Stimulated activated CD4-positive, alpha-beta T cell treated with anti-CD3 and anti-CD28 coated beads, Interleukin-12 subunit alpha, Interleukin-12 subunit beta, amount 100 ng/mL, for 48 hours (primary cell): ENCODE measurements at places on chromosomes 16 and 17.

DNA sequence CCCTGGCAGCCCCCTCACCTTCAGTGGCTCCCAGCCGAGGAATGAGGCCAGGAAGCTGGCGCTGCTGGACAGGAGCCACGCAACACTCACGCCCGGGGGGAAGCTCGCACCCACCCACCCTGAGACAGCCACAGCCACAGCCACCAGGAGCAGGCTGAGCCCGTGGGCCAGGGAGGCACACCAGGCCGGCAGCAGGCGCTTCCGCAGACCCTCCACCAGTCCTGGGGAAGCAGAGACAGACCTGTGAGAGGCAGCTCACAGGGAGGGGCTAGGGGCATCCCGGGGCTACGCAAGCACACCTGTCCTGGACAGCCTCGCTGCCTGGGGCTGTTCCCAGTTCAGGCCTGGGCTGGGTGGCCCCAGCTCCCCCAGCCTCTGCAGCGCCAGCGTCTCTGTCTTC lies 41.9 kb downstream of the PKD1 start:
- no peak for DNase-seq

- no peak for DNase-seq
These were observed 25.6 kb upstream of the CES5A start for GRCh38 chr16:55900616-55901393.

GRCh38 chr17:78294776-78295175 lies 63.3 kb downstream of the TMEM235 start:
- DNase-seq: no peak

- no peak for DNase-seq
These were observed 13.9 kb downstream of the NUP93 start for GRCh38 chr16:56743840-56744239.

GRCh38 chr16:75745242-75745641 lies 19.0 kb upstream of the CPHXL start:
- DNase-seq: no peak

DNA sequence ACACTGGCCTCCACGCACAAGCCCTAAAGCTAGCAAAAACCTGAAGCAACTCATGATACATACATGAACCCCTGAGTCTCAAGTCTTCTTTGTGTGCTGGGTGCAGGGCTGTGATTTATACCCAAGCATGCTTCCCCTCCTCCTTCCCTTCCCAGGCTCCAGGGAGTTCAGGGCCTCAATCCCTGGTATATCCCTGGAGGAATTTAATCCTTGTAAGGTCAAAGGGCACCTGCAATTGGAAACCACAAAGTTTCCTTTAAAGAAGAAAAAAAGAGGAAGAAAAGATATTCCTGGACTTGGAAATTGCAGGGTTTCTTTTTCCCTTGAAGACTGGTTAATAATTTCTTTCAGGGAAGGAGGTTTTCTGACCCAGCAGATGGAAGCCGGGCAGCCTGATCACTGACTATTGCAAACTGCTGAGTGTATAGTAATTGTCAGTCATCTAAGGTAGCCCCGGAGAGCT lies 182.3 kb downstream of the AATF start:
- DNase-seq: no peak

GRCh38 chr16:54446639-54447038 lies 160.1 kb upstream of the IRX3 start:
- no peak for DNase-seq

DNA sequence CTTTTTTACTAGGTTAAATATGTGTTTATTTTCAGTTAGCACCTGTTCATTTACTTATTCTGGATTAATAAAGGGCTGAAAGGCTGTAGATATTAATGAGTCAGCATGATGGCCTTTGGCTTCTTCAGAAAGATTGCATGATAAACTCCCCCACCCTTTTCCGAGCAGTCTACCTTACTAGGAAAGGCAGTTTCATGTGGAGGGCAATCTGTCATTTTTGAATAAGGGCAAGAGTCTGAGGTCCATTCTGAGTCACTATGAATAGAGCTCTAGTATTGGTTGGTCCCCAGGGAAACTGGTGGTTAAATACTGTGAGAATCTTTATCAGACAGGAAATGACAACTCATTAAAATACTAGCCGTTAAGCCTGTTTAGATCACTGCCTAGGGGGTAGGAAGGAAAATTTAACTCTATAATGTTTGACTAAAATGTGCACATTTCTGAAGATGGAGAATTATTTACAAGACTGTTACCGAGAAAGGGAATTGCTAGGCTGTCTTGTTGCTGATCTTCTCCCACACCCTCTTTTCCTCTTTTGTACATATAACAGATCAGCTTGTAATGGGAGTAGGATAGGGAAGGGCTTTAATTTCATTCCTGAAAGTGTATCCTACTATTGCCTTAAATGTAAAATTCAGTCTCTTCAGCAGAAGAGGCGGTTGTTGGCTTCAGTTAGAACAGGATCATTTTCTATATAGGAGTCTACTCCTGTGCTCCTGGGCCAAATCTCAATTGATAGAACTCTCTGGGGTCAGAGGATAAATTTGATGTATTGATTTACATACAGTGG lies 63.3 kb downstream of the TUBD1 start:
- no peak for DNase-seq

DNA sequence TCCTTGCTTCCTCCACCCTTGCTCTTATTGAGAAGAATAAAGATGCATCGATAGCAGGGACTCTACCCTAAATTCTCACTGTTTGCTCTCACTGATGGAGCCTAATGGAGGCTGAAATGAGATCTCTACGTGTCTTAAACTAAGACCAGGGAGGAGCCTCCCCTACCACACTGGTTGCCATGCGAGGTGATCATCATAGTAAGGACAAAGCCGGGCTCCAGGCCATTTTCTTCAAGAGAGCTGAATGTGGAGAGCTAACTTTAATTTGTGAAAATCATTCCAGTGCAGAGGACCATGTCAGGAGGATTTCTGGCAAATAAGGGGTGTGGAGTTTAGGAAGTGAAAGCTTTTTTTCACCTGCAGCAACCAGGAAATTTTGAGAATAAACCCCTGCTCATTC lies 5.6 kb downstream of the CDH11 start:
- DNase-seq: no peak

GRCh38 chr16:4486126-4486893 lies 10.1 kb downstream of the HMOX2 start:
- DNase-seq: no peak

DNA sequence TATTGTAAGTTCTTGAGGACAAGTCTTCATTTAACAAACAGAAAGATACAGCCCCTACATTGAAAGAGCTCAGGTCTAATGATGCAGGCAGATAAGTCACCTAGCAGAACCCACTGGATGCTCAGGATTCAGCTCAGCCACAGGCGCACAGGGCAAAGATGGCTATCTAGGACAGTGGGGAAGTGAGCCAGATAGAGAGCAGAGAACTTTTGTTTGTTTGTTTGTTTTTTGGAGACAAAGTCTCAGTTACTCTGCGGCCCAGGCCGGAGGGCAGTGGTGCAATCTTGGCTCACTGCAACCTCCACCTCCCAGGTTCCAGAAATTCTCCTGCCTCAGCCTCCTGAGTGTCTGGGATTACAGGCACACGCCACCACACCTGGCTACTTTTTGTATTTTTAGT lies 20.4 kb downstream of the METTL2A start:
- DNase-seq: no peak

DNA sequence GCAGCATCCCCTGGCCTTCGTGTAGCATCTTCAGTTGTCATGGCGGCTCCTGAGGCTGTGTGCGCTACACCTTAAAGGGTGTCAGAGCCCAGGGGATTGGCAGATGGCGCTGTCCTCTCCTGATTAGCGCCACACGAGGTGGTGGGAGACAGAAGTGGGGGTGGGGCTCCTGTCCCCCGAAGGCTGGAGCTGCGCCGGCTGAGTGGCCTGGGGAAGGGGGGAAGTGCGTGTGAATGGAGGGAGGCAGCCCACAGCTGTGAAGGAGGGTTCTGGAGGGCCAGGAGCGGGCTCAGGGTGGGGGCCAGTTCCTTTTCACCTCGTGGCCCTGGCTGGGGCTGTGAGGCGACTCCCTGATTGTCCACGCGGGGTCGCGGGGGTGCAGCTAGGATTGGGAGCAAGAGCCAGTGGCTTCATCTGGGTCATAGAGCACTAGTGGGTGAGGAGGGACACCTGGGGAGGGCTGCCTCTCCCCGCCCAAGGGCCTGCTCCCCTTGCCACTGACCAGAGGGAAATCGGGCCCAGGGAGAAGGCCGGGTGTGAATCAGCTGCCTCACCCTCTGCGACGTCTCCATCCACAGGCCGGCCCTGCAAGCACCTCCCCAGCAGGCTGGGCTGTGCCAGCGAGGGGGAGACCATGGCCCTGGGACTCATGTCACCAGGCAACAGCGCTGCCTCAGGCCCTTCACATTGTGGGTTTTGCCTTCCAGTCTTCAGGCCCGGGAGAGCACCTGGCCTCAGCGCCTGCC lies 14.1 kb downstream of the BAHCC1 start:
- no peak for DNase-seq

- DNase-seq: no peak
These were observed 4.2 kb upstream of the FBXL16 start for GRCh38 chr16:709566-710499.

DNA sequence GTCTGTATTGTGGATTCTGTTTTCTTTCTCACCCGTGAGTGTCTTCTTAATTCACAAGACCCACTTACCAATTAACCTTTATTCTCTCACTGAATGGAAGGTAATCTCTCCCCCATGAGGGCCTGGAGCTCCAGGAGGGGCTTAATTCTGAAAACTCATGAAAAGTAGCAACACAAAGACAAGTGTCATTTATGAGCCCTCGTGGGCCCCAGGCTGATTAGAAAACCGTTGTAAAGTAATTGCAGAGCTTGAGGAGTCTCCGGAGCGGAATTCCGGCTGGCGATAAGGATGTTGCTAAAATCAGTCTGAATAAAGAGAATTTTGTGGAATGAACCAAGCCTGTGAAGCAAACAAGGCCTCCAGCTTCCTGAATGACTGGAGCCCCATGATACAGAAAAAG lies 301.5 kb downstream of the HAPSTR1 start:
- DNase-seq: no peak

DNA sequence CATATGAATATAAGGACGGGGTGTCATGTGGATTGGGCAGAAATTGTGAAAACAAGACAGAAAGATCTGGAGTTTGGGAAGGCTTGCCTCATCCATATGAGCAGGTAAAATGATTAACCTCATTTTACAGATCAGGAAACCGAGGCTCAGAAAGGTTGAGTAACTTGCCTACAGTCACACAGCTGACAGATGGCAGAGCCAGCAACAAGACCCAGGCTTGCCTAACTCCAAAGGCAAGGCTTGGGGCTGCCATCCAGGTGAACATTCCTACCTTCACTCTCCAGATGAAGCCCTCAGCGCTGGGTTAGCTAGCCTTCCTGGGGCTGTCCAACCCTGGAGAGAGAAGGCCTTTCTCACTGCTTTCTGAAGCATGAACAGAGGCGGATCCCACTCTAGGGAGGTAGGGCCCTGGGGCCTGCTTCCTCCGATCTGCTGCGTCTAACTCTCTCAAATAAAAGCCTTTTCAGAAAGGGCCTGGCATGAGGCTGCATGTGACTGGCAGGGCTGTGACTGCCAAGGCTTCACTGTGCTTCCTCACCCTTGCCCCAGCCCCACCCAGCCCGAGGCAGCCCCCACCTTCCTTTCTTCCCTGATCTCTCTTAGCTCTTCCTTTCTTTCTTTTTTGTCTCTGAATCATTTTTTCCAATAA lies 107.8 kb downstream of the GNAO1 start:
- no peak for DNase-seq

GRCh38 chr17:31654936-31655335 lies 204.1 kb downstream of the COPRS start:
- no peak for DNase-seq

- no peak for DNase-seq
These were observed 6.8 kb upstream of the MED9 start for GRCh38 chr17:17469996-17470395.

- DNase-seq: no peak
These were observed 21.0 kb upstream of the ZNF469 start for GRCh38 chr16:88361775-88362174.
